ENCODE measurements at places on chromosomes 12 and 14.

DNA sequence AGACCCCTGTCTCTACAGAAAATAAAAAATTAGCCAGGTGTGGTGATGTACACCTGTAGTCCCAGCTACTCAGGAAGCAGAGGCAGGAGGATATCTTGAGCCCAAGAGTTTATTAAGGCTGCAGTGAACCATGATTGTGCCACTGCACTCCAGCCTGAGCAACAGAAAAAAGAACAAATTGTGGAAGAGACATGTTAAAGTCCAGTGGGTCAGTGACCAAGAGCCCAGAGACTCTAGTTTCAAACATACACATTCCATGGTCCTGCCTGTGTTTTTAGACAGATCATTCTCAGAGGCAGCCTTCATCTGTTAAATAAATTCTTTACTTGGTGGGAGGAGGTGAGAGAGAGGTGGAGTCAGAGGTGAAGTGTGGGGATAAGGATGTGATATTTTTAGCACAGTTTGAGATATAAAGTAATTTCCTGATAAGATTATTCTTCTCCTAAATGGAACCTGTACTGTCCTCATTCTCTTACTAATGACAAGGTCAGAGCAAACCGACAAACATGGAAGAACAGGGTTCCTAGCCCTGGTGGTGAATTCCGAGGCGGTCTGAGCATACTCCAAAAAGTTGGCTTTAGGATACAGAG is 48.7 kb downstream of the RASSF3 start:
- no peak for DNase-seq

GRCh38 chr14:48575772-48576171 is 900.4 kb upstream of the MDGA2 start:
- no peak for DNase-seq

DNA sequence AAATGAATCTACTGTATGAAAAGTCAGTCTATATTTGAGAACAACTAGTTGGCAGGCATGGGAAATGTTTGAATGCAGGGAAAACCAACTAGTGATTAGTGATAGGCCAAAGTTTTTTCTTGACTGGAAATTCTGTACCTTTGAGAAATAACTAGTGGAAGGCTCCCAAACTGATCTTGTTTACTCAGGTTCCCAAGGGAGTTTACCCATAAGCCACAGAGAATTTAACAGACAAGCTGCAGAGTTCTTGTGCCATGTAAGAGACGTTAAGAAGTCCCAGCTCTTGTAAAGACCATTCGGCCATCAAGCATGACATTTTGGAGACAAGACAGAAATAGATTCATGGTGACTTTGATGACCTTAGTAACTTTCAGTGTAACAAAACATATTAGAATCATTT is 1882.8 kb upstream of the SEL1L start:
- no peak for DNase-seq

GRCh38 chr14:52607061-52607460 is 54.4 kb downstream of the GPR137C start:
- DNase-seq: no peak

- DNase-seq: no peak
Observed at GRCh38 chr12:98213556-98213955, 301.8 kb upstream of the TMPO start.

GRCh38 chr12:32034045-32034444 is 72.6 kb upstream of the BICD1 start:
- no peak for DNase-seq

DNA sequence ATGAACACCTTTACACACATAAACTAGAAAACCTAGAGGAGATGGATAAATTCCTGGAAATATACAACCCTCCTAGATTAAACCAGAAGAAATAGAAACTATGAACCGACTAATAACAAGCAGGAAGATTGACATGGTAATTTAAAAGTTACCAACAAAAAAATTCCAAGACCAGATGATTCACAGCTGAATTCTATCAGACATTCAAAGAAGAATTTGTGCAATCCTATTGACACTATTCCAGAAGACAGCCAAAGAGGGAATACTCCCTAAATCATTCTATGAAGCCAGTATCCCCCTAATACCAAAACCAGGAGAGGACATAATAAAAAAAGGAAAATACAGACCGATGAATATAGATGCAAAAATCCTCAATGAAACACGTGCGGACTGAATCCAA is 102.6 kb upstream of the KRR1 start:
- no peak for DNase-seq

- DNase-seq: no peak
Observed at GRCh38 chr14:38900887-38901286, 202.1 kb downstream of the SEC23A start.

GRCh38 chr14:100822013-100822412 is 3.9 kb upstream of the MEG3 start:
- no peak for DNase-seq

DNA sequence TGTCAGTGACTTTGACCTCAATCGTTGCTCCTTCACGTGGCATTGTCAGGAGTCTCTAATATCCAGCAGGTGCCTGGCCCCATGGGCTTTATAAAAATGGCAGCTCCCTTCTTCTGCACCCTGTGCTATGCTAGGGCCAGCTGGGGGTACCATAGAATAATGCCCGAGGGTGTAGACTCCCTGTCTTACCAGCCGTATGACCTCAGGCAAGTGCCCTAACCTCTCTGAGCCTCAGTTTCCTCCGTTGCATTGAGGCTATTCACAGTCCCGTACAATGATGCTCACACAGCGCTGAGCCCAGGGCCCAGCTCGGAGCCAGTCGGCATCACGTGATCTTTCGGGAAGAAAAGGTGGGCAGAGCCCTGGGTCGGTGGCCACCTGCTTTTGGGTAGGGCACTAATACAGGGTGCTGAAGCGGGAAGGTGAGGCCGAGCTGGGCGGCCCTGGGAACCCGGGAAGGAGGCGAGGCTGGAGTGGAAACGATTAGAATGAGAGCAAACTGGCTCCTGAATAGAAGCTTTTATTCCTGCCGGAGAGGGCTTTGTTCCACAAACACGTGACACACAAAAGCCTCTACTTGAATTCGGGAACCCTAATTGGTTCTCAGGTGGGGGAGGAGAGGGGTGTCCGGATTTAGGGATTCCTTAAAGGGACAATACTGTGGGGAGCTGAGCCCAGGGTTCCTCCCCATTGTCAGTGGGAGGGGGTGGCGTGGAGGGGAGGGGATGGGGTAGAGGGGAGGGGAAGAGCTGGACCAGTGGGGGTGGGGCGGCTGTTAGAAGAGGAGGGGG is 19.9 kb upstream of the MSI1 start:
- DNase-seq: no peak

DNA sequence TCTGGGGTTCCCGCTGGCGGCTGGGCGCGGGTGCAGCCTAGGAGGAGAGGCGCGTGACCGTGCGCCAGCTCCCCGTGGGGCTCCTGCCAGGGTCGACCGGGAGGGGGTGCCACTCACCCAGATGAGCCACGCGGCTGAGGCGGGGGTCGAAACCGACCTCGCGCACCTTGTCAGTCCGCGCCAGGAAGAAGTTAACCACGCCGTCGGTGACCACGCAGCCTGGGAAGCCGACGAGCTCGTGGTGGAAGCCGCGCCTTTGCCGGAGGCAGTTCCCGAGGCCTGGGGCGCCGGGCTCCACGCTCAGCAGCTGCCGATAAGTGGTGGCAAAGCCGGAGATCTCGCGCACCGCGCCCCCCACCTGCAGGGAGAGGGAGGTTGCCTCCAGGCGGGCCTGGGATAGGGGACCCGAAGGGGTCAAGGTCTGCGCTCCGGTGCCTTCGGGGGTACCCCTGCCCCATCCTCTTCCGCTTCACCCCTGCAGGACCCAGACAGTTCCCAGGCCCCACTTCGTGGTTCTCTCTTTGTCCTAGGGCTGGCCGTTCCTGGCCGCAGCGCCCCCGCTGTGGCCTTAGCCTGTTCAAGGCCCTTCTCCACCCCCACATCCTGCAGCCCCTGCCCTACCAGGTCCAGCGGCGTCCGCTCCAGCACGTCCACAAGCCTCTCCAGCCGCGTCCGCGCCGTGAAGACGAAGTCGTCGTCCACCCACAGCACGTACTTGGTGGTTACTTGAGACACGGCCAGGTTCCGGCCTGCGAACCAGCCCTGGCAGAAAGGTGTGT is 5.3 kb downstream of the B4GALNT1 start:
- DNase-seq: no peak

DNA sequence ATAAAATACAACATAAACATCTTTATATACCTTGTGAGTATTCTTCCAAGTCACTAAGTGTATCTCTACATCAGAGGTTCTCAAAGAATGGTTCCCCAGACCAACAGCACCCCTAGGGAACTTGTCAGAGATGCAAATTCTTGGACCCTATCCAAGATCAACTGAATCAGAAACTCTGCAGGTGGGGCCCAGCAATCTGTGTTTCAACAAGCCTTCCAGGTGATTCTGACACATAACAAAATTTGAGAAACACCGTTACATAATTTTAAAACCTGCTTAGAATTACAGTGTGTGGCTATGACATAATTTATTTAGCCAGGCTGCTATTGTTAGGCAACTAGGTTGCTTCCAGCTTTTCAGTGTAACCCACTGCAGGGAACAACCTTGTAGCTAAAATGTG is 49.8 kb downstream of the NTN4 start:
- DNase-seq: no peak

DNA sequence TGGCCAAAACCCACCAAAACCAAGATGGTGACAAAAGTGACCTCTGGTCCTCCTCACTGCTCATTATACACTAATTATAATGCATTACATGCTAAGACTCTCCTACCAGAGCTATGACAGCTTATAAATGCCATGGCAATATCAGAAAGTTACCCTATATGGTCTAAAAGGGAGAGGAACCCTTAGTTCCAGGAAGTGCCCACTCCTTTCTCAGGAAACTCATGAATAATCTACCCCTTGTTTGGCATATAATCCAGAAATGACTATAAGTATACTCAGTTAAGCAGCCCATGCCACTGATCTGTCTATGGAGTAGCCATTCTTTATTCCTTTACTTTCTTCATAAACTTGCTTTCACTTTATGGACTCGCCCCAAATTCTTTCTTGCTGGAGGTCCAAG is 43.0 kb upstream of the FUT8 start:
- no peak for DNase-seq

DNA sequence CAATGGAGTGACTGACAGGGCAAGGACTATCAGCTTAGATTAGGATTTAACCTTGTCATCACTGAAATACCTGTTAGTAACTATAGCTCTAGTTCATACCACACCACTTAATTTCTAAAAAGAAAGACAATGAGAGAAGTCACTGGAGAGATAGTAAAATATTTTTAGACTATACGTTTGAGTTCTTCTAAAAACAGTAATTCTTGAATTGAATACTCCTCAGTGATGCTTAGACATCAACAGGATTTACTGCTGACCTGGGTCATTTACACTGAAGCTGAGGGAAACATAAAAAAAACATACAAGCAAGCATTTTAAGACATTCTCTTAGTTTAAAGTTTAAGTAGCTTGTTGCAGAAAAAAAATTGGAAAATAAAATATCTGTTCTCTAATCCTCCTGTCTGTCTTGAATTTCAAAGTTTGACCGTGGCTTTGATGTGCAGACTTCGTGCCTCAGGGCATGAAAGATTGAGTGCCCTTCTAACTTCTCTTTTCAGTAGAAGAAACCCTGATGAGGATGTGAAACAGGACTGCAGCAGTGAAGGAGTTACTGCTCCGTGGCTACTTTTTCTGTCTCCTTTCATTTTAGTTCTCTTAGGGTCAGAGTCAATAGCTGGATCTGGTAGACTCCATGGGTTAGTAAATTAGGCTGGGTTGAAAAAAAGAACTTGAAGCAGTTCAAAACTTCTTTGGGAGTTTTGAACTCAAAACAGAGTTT is 172.2 kb downstream of the PTPRO start:
- DNase-seq: no peak

GRCh38 chr14:91897106-91897701 is 29.9 kb upstream of the TC2N start:
- DNase-seq: no peak

DNA sequence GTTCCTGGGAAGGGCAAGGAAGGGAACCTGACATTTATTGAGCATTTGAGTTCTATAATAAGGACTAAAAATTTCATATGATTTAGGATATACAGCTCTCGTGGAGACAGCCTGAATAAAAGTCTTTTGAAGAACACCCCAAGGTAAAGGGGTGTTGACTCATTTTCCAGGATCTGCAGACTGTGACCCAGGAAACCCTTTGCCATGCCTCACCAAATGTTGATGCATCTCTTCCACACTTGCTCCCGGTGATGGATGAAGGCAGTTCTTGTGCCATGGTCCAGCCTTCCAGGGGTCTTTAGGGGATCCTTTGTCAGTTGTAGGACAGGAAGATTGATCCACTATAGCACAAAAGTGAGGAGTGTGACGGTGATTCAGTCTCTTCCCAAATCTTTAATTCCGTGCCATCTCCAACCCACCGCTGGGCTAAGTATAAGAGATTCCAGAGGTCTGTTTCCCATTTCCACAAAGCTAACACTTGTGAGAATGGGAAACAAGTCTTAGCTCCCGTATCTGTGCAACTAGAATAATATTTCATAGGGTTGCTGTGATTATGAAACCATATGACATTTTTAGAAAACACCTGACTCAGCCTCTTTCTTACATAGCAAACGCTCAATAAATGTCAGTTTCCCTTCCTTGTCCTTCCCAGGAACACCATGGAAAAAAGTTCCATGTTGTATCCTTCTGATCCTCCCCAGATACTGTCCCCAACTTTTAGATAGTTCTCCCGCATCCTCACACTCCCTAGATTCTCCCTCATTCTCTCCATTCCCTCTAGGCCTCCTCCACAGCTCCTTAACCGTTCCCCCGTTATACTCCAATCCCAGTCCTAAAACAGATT is 836 bp downstream of the AAAS start:
- DNase-seq: no peak

DNA sequence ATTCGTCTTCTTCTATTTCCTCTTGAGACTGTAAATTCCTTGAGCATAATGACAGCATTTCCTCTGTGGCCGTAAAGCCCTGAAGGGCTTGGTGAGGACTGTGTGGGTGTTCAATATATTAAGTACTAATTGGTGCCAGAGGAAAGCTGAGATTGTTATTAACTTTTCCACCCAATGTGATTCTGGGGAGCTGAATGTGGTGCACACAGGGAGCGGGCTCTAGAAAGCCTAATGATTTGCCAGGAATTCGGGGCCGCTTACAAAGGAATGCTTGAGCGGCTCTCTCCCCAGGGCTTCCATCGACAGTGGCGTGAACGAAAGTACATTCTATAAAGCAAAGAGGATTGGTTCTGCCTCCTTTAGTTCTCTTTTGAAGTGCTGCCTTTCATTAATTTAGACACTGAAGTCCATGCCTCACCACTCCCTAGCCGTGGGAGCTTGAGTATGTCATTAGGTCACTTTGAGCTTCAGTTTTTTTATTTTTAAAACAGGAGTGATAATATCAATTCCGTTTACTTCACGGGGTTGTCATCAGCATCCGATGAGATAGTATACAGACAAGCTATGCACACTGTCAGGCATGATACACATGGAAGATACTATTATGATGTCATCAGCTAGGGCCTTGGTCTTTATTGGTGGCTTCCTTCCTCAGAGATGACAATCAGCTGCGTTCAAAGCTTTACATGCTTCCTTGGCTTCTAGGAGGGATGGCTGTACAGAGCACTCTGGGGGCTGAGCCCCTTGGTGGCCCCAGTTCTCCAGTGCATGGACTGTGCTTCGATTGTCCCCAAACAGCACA is 11.0 kb upstream of the GSG1 start:
- no peak for DNase-seq

Data from Peyer's patch (tissue), 4 donors.